Activated CD4-positive, alpha-beta T cell treated with anti-CD3 and anti-CD28 coated beads, Interleukin-2, amount 10 ng/mL, durations not matched to agents 7 days and 5 days (primary cell): ENCODE measurements at places on chromosomes 4 and X. TPM values are rescaled to one million over a fixed set of nuclear protein-coding genes. Genes with fewer than 3 reads are reported as not detected.

Gene SRPK3
- not detected for total RNA-seq

Gene LNX1
- total RNA-seq, result not detected

Gene UGT2A1
- not detected for total RNA-seq

Gene ITM2A
- 185 TPM for total RNA-seq

Gene NR3C2
- 4.1 TPM for total RNA-seq

Gene BGN
- not detected for total RNA-seq

Gene SOX3
- not detected for total RNA-seq

Gene FABP2
- total RNA-seq, result not detected

Gene MUC7
- not detected for total RNA-seq

Gene AREG
- 0.37 TPM for total RNA-seq

Gene MID1IP1
- total RNA-seq, result 62.0 TPM

Gene PABPC1L2B
- total RNA-seq, result not detected

Gene PROM1
- total RNA-seq, result not detected

Gene RBMXL3
- total RNA-seq, result not detected

Gene H2BW2
- not detected for total RNA-seq

Gene ASIC5
- total RNA-seq, result not detected

Gene NUDT9
- 11.7 TPM for total RNA-seq

Gene ADGRG4
- total RNA-seq, result not detected

Gene UGT2B11
- not detected for total RNA-seq

Gene DAPP1
- total RNA-seq, result 39.5 TPM

Gene MAGEA9B
- total RNA-seq, result not detected

Gene RPA4
- total RNA-seq, result 0.83 TPM

Gene SLC9B2
- total RNA-seq, result 19.9 TPM

Gene BTC
- not detected for total RNA-seq

Gene XAGE2
- not detected for total RNA-seq

Gene RAP2C
- total RNA-seq, result 27.0 TPM

Gene RAB39B
- total RNA-seq, result 8.0 TPM

Gene IBSP
- total RNA-seq, result not detected

Gene AMER1
- total RNA-seq, result 4.2 TPM

Gene HSFX2
- total RNA-seq, result 0.35 TPM

Gene SPATA4
- not detected for total RNA-seq

Gene NONO
- 481 TPM for total RNA-seq

Gene GAGE12J
- not detected for total RNA-seq

Gene CSN1S1
- total RNA-seq, result not detected

Gene ALB
- not detected for total RNA-seq

Gene CFP
- 45.1 TPM for total RNA-seq

Gene STPG2
- not detected for total RNA-seq

Gene MGARP
- total RNA-seq, result 0.21 TPM

Gene PNMA5
- total RNA-seq, result 0.06 TPM

Gene SMIM10L2A
- total RNA-seq, result 0.60 TPM

Gene SLC4A4
- 1.3 TPM for total RNA-seq

Gene SLC10A3
- 21.7 TPM for total RNA-seq

Gene HHIP
- not detected for total RNA-seq

Gene PABPC1L2A
- total RNA-seq, result not detected
